ENCODE measurements at places on chromosomes 7 and 10.

- no peak for DNase-seq
Measured at GRCh38 chr10:118062798-118063238, 16.1 kb upstream of the RAB11FIP2 start.

DNA sequence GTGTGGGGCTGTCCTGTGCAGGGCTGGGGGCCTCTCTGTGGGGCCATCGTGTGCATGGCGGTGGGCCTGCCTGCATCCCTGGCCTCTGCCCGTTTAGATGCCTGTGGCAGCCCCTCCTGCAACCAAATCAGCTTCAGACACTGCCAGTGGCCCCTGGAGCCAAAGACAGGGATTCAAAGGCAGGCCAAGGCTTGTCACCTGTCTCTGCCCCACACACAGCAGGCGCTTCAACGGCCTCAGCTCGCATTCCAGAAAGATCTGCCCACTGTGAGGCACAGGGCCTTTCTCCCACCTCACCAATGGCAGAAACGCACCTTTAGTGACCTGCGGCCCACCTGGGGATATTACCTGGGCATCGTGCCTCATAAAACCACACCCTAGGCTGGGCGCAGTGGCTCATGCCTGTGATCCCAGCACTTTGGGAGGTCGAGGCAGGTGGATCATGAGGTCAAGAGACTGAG, 46.0 kb downstream of the INSIG1 start:
- DNase-seq: no peak

- no peak for DNase-seq
Measured at GRCh38 chr10:102281102-102281487, 35.8 kb downstream of the GBF1 start.

- no peak for DNase-seq
Measured at GRCh38 chr10:91891125-91892001, 17.9 kb downstream of the FGFBP3 start.

DNA sequence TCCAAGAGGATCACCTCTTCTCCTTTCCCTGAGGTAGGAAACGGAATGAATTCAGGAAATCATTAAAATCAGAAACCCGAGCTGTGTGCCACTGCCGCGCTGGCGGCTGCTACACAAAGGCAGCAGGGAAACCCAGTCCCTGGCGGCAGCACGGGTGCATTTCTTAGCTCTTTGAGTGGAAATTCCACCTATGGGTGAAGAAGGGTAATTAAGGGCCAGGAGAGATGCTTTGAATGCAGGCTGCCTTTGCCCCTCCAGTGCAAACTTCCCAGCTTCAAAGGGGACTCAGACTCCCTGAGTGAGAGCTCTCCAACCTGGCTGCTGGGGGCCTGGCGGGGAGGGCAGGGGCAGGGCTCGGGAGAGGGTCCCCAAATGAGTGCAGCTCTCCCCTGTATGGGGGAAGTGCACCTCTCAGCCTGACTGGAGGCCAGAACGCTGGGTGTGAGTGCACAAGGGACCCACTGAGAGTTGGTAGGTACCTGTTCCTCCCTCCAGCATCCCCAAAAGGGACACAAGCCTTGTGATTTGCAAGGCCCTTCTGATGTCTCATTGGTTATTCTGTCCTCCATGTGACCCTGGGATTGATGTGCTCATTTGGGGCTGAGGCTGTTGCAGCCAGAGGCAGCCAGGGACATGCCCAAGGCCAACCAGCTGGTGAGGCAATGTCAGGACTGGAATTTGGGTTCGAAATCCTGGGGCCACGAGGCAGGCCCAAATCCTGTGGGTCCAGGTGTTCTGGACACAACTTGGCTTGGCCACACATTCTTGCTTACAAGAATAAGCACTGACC, 16.3 kb upstream of the ZMIZ1 start:
- peak; percentile 46 for DNase-seq

DNA sequence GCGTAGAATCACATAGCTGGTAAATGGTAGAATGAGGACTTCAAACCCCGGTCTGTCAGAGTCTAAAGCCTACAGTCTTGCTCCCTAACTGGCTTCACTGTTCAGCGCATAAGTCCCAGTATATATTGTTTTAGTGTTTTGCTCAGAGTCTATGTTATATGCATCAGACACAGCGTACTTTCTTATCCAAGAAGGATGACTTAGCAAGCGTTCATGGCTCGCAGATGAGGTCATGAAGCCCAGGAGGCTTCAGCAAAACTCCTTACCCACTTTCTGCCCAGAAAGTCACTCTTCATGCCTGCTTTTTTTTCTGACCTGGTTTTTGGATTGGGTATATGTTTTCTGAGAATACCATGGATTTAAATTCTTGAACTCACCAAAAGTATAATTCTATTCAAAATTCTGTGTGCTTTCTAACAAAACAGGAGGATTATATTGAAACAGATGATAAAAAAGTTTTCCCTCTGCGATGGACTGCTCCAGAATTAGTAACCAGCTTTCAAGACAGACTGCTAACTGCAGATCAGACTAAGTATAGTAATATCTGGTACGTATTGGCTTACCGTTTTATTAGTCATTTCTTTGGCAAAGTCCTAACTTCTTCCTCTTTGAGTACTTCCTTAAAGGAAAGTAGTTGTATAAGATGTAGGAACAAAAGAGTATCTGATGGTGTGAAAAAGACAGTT, 24.6 kb upstream of the BHLHA15 start:
- no peak for DNase-seq

- no peak for DNase-seq
Measured at GRCh38 chr7:73304071-73304470, 4.6 kb downstream of the NSUN5 start.

- no peak for DNase-seq
Measured at GRCh38 chr7:25669961-25670841, 441.9 kb upstream of the NPVF start.

DNA sequence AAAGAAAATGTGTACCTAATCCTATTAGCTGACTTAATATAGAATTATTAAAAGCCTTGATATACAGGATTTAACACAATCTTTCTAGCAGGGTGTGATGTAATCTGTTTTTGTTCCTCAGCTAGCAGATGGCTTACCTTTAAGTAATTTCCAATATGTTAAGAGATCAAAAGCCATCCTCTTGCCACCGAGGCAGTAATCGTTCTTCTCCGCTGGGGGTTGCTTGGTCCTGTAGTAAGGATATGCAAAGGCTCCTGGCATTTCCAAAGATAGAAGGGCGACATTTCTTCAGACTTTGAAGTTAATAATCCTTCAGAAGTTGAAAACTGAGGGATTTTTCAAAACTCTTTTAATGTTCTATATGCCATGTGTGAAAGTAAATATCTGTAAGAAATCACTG, 156.4 kb downstream of the FZD1 start:
- no peak for DNase-seq

- DNase-seq: no peak
Measured at GRCh38 chr10:101217450-101218281, 11.6 kb downstream of the LBX1 start.

DNA sequence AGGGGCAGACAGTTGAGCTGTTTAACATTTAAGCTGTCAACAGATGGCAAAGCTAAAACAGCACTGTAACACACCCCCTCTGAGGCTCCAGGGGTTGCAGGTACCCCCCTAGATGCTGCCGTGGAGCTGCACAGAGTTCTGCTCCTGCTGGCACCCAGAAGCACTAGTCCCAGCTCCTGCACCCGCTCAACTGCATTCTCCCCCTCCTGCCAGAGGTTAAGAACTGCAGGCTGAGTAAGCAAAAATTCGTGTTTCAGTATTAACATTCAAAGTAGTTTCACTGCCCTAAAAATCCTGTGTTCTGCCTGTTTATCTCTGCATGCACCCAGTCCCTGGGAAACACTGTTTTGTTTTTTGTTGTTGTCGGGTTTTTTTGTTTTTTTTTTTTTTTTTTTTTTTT, 790.8 kb upstream of the KCND2 start:
- DNase-seq: no peak

GRCh38 chr7:16091701-16092310, 329.5 kb downstream of the CRPPA start:
- DNase-seq: no peak

- no peak for DNase-seq
Measured at GRCh38 chr7:29063236-29063635, 83.1 kb downstream of the CPVL start.

Data from RWPE2 (cell line).